PC-9 (cell line): ENCODE measurements at places on chromosomes 1 and 21.

GRCh38 chr1:193077991-193078390 is 18.6 kb downstream of the RO60 start:
- H3K4me3 ChIP-seq = no peak overlapping the region
- no peaks in the 10 kb centered on the region for H3K27me3 ChIP-seq
- peaks cover 47% of the 10 kb centered on the region for H3K36me3 ChIP-seq
- no peak for DNase-seq

DNA sequence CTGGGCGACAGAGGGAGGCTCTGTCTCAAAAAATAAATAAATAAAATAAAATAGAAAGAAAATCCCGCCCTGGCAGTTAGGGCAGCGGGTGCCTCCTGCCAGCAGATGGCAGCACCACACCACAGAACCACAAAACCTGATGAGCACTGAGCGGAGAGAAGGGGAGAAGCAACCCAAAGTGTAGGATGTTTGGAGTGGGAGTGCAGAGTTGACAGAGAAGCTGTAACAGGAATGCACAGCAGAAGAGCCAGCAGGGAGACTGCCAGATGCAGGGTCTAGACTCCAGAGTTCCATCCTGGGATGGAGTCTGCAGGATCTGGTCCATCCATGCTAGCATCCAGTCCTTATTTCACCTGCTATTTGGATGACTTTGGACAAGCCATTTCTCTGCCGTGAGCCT is 29.7 kb upstream of the KIRREL1 start:
- DNase-seq = no peak
- H3K4me1 ChIP-seq = no peaks in the 10 kb centered on the region
- peaks cover 31% of the 10 kb centered on the region for H3K27me3 ChIP-seq
- H3K4me3 ChIP-seq = no peak overlapping the region
- no peak overlapping the region for H3K27ac ChIP-seq

GRCh38 chr1:182552527-182552926 is 36.5 kb downstream of the RNASEL start:
- H3K27me3 ChIP-seq = no peaks in the 10 kb centered on the region
- no peaks in the 10 kb centered on the region for H3K4me1 ChIP-seq
- H3K36me3 ChIP-seq = no peaks in the 10 kb centered on the region
- no peak overlapping the region for H3K4me3 ChIP-seq
- no peak for DNase-seq
- no peak overlapping the region for H3K27ac ChIP-seq

DNA sequence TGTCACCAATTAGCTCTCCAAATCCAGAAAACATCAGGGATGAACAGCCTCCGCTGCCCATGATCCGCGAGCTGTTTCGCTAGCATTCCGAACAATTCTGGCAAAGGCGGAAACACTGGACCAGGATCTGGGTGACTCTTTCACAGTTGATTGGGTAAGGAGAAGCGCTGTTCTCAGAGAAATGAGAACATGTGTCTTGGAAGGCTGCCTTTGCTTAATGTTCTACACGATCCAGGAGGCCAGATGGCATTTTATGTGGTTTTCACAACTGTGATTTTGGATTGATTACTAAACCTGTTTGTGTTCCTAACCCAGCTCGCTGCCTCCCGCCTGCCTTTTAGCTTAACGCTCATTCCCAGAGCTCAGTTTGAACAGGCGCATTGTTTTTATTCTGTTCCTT is 144.0 kb downstream of the KIF26B start:
- no peak overlapping the region for H3K27ac ChIP-seq
- H3K27me3 ChIP-seq = peaks cover 87% of the 10 kb centered on the region
- no peaks in the 10 kb centered on the region for H3K4me1 ChIP-seq
- no peak for DNase-seq
- H3K36me3 ChIP-seq = no peaks in the 10 kb centered on the region

- no peaks in the 10 kb centered on the region; the same call in 1 of the 2 replicates for H3K36me3 ChIP-seq
- H3K27me3 ChIP-seq = no peaks in the 10 kb centered on the region
- no peaks in the 10 kb centered on the region for H3K4me1 ChIP-seq
- H3K4me3 ChIP-seq = no peak overlapping the region
These were observed 9.6 kb downstream of the TMEM9 start for GRCh38 chr1:201144701-201145100.

- H3K36me3 ChIP-seq = no peaks in the 10 kb centered on the region
- no peak overlapping the region for H3K4me3 ChIP-seq
- no peaks in the 10 kb centered on the region for H3K27me3 ChIP-seq
- no peak overlapping the region for H3K27ac ChIP-seq
- no peak for DNase-seq
These were observed 1147.6 kb upstream of the ADGRL4 start for GRCh38 chr1:80154176-80154575.

- no peaks in the 10 kb centered on the region for H3K27me3 ChIP-seq
- H3K36me3 ChIP-seq = no peaks in the 10 kb centered on the region
- no peak overlapping the region for H3K4me3 ChIP-seq
- H3K27ac ChIP-seq = no peak overlapping the region
These were observed 14.7 kb downstream of the HSF2BP start for GRCh38 chr21:43644609-43645008.

DNA sequence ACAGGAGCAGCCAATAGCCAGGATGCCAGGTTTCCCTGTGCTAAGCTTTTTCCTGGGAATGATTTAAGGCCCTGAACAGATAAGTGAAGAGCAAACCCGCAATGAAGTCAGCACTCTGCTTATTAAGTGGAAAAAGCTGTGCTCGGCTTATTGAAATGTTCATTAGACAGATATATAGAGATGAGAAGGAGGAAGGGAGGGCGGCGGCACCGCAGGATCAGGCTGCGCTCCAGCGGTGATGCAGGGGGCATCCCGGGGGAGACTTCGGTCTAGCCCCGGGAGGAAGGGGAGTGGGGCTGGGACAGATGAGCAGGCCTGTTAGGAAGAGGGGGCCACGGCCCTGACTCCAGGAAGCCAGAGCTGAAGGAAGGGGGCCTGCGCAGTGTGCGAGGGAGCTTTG is 115.0 kb downstream of the TMEM53 start:
- DNase-seq = no peak
- H3K27ac ChIP-seq = no peak overlapping the region
- H3K36me3 ChIP-seq = no peaks in the 10 kb centered on the region
- H3K4me1 ChIP-seq = peaks cover 16% of the 10 kb centered on the region
- no peaks in the 10 kb centered on the region for H3K27me3 ChIP-seq

DNA sequence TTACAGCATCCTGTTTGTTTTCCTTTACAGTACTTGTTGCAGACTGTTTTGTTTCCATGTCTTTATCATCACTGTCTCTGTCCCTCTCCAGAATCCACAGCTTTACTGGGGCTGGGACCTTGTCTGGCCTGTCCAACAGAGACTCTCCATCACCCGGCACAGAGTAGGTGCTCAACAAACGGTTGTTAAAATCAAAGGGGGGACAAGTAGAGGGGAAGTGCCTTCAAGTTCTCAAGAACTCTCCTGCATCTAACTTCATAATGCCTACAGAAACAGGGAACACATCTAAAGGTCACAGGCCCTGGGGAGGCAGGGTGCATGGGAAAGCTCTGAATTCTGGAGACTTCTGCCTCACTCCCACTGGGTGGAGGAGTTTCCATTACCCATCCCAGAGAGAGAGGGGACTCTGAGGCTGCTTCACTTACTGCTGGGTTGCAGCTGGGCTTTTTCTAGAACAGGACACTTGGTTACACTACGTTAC is 2.3 kb upstream of the ECE1 start:
- DNase-seq = no peak
- H3K4me1 ChIP-seq = peaks cover 27% of the 10 kb centered on the region
- H3K27me3 ChIP-seq = no peaks in the 10 kb centered on the region
- no peak overlapping the region for H3K27ac ChIP-seq
- no peaks in the 10 kb centered on the region for H3K36me3 ChIP-seq

GRCh38 chr1:43144237-43144636 is 27.9 kb downstream of the EBNA1BP2 start:
- H3K27me3 ChIP-seq = no peaks in the 10 kb centered on the region
- no peak overlapping the region for H3K4me3 ChIP-seq
- H3K27ac ChIP-seq = no peak overlapping the region
- no peaks in the 10 kb centered on the region for H3K4me1 ChIP-seq
- no peak for DNase-seq

- H3K27ac ChIP-seq = no peak overlapping the region
- no peak overlapping the region for H3K4me3 ChIP-seq
- no peak for DNase-seq
- H3K27me3 ChIP-seq = no peaks in the 10 kb centered on the region
- no peaks in the 10 kb centered on the region for H3K4me1 ChIP-seq
- H3K36me3 ChIP-seq = no peaks in the 10 kb centered on the region
These were observed 126.7 kb downstream of the TLR5 start for GRCh38 chr1:223016381-223016780.

DNA sequence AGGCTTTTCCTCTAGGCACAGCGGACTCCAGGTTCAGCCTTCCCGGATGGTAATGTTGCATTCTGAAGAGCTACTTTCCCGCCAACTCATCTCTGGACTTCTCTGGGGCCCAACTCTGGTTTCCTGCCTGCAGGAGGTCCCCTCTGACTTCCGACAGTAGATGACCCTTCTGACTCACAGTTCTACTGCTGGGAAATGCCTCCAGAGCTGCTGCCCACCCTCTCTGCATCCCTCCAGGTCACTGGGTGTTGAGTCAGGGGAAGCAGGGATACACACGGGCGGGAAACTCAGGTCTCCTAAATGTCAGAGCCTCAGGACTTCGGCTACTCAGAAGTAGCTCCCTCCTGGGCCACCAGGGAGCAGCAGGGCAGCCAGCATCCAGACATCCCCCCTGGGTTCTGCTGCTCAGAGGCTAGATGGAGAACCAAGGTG is 2.1 kb upstream of the KIF21B start:
- no peak overlapping the region for H3K4me3 ChIP-seq
- 0 out of 2 replicates have a peak, but pooled peaks cover 3% of the 10 kb centered on the region for H3K27me3 ChIP-seq
- H3K27ac ChIP-seq = no peak overlapping the region
- DNase-seq = no peak
- H3K4me1 ChIP-seq = peaks cover 16% of the 10 kb centered on the region

DNA sequence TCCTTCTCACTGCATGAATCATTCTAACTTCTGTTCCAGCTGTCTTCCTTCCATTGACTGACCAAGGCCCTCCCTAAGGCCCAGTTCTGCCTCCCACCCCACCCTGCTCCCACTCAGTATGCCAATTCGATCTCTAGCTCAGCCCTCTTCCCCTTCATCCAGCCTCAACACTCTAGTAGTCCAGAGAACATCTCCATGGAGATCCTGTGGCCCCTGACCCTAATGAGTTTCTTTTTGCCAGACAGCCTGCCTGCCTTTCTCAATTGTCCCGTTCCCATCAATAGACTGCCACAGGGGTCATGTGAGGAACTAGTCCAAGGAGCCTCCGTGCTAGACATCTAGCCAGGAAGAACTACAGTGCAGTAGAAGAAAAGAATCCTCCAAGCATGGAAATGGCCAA is 26.4 kb downstream of the RRAGC start:
- H3K27me3 ChIP-seq = peaks cover 44% of the 10 kb centered on the region
- no peak overlapping the region for H3K27ac ChIP-seq
- no peak overlapping the region for H3K4me3 ChIP-seq
- no peak for DNase-seq
- no peaks in the 10 kb centered on the region for H3K4me1 ChIP-seq

DNA sequence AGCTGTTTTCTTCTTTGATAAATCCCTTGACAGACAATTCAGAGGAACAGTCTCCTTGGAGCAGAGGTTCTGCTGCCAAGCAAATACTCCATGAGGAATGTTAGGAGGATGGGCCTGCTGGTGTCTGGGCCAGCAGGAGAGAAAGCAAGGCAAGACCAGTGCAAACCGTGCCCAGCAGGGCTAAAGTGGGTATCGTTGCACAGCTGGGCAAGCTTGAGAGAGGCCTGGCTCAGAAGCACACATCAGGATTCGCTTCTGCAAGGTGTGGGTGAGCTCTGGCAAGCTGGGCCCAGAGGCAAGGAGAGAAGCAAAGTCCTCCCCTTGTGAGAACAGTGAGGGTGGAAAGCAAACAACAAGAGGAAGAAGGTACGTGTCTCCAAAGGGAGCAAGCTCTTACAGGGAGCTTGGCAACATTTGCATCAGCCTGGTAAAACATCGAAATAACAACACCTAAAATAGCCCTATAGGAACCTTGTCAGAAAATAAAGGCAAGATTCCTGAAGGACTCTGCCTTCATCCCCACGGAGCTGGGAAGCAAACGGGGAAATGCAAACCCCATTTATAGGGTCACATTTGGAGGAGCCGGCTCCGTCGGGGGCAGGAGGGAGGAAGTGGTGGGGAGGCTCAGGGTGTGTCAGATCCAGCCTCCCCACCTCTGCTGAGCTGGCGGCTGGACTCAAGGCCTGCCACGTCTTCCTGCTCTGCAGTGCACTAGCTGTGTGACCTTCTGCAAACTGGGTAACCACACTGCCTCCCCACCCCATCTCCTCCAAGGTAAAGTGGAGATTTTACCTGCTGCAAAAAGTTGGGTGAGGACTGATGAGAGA is 62.3 kb upstream of the HIVEP3 start:
- H3K27me3 ChIP-seq = no peaks in the 10 kb centered on the region
- H3K4me1 ChIP-seq = 0 out of 2 replicates have a peak, but pooled peaks cover 7% of the 10 kb centered on the region
- H3K27ac ChIP-seq = no peak overlapping the region
- H3K36me3 ChIP-seq = no peaks in the 10 kb centered on the region

DNA sequence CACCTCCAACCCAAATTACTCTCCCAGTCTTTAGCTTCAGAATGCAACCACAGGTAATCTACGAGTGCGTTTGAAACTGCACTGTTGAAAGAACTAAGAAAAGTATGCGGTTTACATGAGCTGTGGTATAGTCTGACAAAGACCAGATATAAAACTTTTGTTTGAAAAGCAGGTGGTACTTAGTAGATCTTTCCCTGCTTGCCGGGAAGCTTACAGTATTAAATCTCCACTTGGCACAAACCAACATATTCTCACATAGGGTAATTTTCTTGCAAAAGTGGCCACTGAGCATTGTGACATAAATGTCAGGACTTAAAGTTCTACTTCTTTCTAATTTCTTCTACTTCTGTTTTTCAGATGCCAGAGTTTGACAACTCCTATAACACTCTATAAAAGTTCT is 8.4 kb downstream of the RGS2 start:
- no peaks in the 10 kb centered on the region for H3K4me1 ChIP-seq
- no peak overlapping the region for H3K4me3 ChIP-seq
- no peak for DNase-seq
- no peak overlapping the region for H3K27ac ChIP-seq
- no peaks in the 10 kb centered on the region for H3K27me3 ChIP-seq
- H3K36me3 ChIP-seq = no peaks in the 10 kb centered on the region

GRCh38 chr1:60848583-60849188 is 233.7 kb upstream of the NFIA start:
- no peaks in the 10 kb centered on the region for H3K36me3 ChIP-seq
- no peak overlapping the region for H3K4me3 ChIP-seq
- H3K27me3 ChIP-seq = no peaks in the 10 kb centered on the region
- H3K4me1 ChIP-seq = no peaks in the 10 kb centered on the region
- no peak overlapping the region for H3K27ac ChIP-seq
- DNase-seq = no peak

DNA sequence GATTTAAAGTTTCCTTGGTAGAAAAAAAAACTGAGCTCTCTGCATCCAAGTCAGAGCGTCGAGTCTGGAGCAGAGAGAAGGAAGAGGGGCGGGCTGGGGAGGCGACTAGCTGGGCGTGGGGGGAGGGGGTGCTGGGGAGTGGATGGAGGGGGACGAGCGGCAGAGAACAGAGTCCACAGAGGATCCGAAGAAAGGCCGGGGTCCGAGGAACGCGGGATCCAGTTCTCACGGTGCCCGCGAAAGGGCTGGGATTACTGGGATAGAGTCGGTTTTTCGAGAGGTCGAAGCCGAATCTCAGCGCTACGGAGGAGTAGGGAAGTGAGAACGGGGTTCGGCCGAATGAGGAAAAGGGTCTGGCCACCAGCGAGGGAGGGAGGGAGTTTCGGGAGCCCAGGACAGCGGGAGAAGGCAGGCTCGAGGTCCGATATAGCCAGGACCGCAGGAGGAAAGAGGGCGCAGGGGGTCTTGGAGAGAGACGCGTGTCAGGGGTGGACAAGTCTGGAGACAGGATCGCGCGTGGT is 665 bp downstream of the DAB1 start:
- H3K36me3 ChIP-seq = no peaks in the 10 kb centered on the region
- DNase-seq = no peak
- peaks cover 19% of the 10 kb centered on the region for H3K27me3 ChIP-seq
- no peaks in the 10 kb centered on the region for H3K4me1 ChIP-seq
